ENCODE measurements at places on chromosomes 13 and 19. TPM values are rescaled to one million over a fixed set of nuclear protein-coding genes. Genes with fewer than 3 reads are reported as not detected.

Gene TSSK6
- 1.6 TPM for total RNA-seq

Gene ZNF547
- total RNA-seq: 3.4 TPM

Gene NLRP9
- not detected for total RNA-seq

Gene ZNF836
- total RNA-seq: 0.52 TPM

Gene FCGBP
- 1.1 TPM for total RNA-seq

Gene HPN
- total RNA-seq: not detected

Gene FAM98C
- 29.0 TPM for total RNA-seq

Gene SPACA4
- total RNA-seq: not detected

Gene ZNF530
- 5.1 TPM for total RNA-seq

Gene FCAR
- not detected for total RNA-seq

Gene ZNF101
- total RNA-seq: 4.9 TPM

Gene HCN2
- 50.9 TPM for total RNA-seq

Data from A549 treated with ZK216348 at 1 μM for 4 hours (cell line).